ENCODE measurements at places on chromosomes 1 and 21. TPM values are rescaled to one million over a fixed set of nuclear protein-coding genes. Genes with fewer than 3 reads are reported as not detected.

Gene SHC1
- 373 TPM for total RNA-seq

Gene APOBEC4
- not detected for total RNA-seq

Gene ZMYND12
- 0.57 TPM for total RNA-seq

Gene RHBDL2
- total RNA-seq: 7.1 TPM
